Sigmoid colon (tissue), 7 donors: ENCODE measurements at places on chromosomes 3 and 15.

DNA sequence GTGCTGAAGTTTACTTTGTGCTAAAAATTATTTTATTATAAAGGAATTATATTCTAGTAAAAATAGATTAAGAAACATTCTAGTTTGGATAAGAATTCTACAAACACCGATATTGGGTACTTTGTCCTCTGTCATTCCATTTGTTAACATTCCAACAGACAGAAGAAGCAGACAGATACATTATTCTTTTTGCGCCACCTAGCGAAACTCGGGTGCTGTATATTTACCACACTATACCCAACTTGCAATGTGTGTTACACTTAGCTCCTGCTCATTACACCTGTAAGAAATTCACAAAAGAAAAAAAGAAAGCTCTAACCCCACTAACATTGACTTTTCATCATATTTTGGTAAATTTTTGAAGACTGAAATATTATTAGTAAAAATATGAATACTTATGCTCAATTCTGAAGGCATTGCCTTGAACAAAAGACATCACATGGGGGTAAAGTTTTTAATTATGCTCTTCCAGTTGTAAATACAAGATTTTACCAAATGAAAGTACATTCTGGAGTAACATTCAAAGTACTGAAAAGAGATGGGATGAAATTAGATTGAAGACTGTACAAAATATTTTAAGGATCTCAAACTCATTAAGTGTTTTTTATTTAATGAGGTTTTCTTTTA, 136.5 kb upstream of the MLF1 start:
- H3K4me1 ChIP-seq: no peaks in the 10 kb centered on the region
- H3K27ac ChIP-seq: no peak overlapping the region
- peak; percentile 62 for DNase-seq
- H3K36me3 ChIP-seq: no peaks in the 10 kb centered on the region

- peak overlapping the region; percentile 99 for H3K4me3 ChIP-seq
- peaks cover 8% of the 10 kb centered on the region for H3K36me3 ChIP-seq
- H3K4me1 ChIP-seq: peaks cover 47% of the 10 kb centered on the region
- peak overlapping the region; percentile 100 for H3K27ac ChIP-seq
- no peaks in the 10 kb centered on the region for H3K27me3 ChIP-seq
Observed at GRCh38 chr15:90388462-90389380, 679 bp downstream of the IQGAP1 start.

GRCh38 chr3:120163816-120164215, 69.6 kb upstream of the GSK3B start:
- peaks cover 27% of the 10 kb centered on the region for H3K4me1 ChIP-seq
- no peak overlapping the region for H3K27ac ChIP-seq
- H3K4me3 ChIP-seq: no peak overlapping the region
- no peak for DNase-seq
- H3K27me3 ChIP-seq: no peaks in the 10 kb centered on the region
- no peaks in the 10 kb centered on the region for H3K36me3 ChIP-seq

GRCh38 chr15:63038926-63039673, 3.4 kb upstream of the TPM1 start:
- no peaks in the 10 kb centered on the region for H3K4me1 ChIP-seq
- no peak overlapping the region for H3K27ac ChIP-seq
- no peaks in the 10 kb centered on the region for H3K27me3 ChIP-seq
- DNase-seq: no peak
- no peak overlapping the region for H3K4me3 ChIP-seq

- H3K4me1 ChIP-seq: no peaks in the 10 kb centered on the region
- H3K27ac ChIP-seq: no peak overlapping the region
- no peak overlapping the region for H3K4me3 ChIP-seq
- H3K27me3 ChIP-seq: no peaks in the 10 kb centered on the region
- no peak for DNase-seq
Observed at GRCh38 chr15:80710635-80711554, 15.8 kb downstream of the ABHD17C start.

DNA sequence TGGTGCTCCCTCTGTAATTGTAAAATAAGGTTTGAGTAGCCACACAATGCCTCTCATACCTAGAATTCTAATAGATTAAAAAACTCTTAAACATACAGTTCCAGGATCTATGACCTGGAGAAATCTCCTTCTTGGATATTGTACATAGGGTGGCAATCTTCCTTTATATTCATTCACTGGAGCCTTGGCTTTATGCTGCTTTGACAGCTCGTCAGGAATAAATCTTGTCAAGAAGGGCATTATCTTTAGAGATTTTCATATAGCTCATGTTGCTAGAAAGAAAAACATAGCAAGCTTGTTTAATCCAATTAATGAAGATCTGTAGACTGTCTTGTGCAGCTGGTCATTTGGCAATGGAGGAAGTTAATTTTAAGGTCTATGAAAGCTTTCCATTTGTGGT, 131.1 kb downstream of the PYDC2 start:
- no peaks in the 10 kb centered on the region for H3K36me3 ChIP-seq
- H3K27ac ChIP-seq: no peak overlapping the region
- DNase-seq: no peak
- H3K4me1 ChIP-seq: no peaks in the 10 kb centered on the region
- no peaks in the 10 kb centered on the region for H3K27me3 ChIP-seq

- H3K27ac ChIP-seq: no peak overlapping the region
- no peak overlapping the region for H3K4me3 ChIP-seq
- no peaks in the 10 kb centered on the region for H3K27me3 ChIP-seq
- no peaks in the 10 kb centered on the region for H3K36me3 ChIP-seq
- no peaks in the 10 kb centered on the region for H3K4me1 ChIP-seq
Observed at GRCh38 chr3:12986521-12986920, 86.7 kb downstream of the IQSEC1 start.

GRCh38 chr3:124786511-124787241, 56.4 kb downstream of the UMPS start:
- no peaks in the 10 kb centered on the region for H3K27me3 ChIP-seq
- peaks cover 50% of the 10 kb centered on the region for H3K4me1 ChIP-seq
- H3K27ac ChIP-seq: peak overlapping the region; percentile 59

- H3K36me3 ChIP-seq: peaks cover 12% of the 10 kb centered on the region
- H3K4me1 ChIP-seq: no peaks in the 10 kb centered on the region
Observed at GRCh38 chr3:158820521-158820920, 18.7 kb downstream of the MFSD1 start.

DNA sequence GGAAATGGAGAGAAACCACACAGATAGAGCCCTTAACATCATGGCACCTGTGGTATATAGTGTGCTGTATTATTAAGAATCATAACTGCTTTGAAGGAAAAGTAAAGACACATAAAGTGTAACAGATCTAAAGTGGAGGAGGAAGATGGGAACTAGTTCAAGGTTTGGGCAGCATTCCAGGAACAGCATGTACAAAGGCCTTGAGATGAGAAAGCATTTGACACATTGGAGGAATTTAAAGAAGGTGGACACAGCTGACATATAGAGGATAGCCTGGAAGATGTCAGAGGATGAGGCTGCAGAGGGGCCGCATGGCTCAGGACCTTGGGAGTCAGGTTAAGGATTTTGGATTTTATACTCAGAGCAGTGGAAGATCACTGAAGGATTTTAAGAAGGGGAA, 39.0 kb downstream of the LRTM1 start:
- DNase-seq: no peak
- no peaks in the 10 kb centered on the region for H3K27me3 ChIP-seq
- peaks cover 55% of the 10 kb centered on the region for H3K4me1 ChIP-seq
- no peak overlapping the region for H3K4me3 ChIP-seq

GRCh38 chr3:101574388-101575112, 570 bp downstream of the PCNP start:
- H3K27ac ChIP-seq: peak overlapping the region; percentile 98
- peak; percentile 84 for DNase-seq
- no peaks in the 10 kb centered on the region for H3K36me3 ChIP-seq
- H3K27me3 ChIP-seq: no peaks in the 10 kb centered on the region
- peaks cover 46% of the 10 kb centered on the region for H3K4me1 ChIP-seq

DNA sequence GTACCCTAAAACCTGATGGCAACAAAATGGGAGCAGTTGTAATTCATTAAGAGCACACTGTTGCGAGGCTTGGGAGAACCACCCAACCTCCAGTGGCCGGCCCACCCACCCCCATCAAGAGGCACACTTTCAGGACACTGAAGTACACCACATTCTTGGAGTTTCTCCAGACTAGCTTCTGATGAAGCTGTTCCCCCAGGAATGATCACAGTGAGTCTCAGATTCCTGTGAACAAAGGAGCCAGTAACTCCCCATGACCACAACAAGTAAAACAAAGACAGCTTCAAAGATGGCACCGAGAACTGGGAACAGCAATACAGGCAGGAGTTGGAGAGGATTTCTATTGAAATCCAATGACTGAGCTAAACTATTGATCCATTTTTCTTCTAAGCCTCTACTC, 126.0 kb downstream of the ST8SIA2 start:
- no peak overlapping the region for H3K4me3 ChIP-seq
- H3K36me3 ChIP-seq: no peaks in the 10 kb centered on the region
- no peaks in the 10 kb centered on the region for H3K4me1 ChIP-seq
- DNase-seq: no peak

DNA sequence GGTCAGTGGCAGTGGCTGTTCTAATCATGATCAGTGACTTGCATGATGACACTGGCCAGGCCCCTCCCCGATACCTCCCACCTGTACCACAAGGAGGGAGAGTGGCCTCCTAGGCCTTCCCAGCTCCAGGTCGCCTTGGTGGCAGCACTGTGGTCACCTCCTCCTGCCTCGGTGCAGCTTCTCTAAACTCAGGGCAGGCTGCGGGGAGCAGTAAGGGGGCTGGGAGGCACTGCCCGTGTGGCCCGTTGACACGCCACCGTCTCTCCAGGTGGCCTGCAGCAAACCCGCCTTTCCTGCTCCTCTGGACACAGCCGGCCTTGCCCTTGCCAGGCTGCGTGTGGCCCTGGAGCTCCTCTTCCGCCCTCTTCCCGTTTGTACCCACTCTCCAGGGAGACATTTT, 184.1 kb downstream of the XXYLT1 start:
- no peaks in the 10 kb centered on the region for H3K36me3 ChIP-seq
- DNase-seq: no peak
- peaks cover 5% of the 10 kb centered on the region for H3K4me1 ChIP-seq

DNA sequence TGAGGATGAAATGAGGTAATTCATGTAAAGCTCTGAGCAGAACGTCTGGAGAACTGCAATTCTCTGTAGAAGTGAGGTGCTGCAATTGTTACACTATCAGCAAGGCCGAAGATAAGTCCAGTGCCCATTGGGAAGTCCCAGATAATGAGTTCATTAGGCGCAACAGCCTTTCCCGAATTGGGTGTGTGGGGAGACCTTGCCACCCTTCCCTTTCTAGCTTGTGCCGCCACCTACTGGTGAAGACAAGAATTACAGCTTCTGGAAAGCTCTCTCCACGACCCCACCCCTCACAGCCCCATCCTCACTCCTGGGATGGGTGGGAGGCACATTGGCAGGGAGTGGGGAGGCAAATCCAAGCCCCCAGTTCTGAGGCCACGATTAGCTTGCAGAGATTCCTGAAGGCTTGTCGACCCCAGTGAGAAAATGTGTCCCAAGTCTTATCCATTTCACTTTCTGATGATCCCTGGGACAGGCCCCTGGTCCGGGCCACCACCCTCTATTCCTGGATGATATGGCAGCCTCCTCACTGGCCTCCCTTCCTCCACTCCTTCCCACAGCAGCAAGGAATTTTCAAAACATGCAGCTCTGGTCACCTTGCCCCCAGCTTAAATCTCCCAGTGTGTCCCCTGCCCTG, 36.4 kb downstream of the FAM3D start:
- no peaks in the 10 kb centered on the region for H3K27me3 ChIP-seq
- H3K36me3 ChIP-seq: no peaks in the 10 kb centered on the region
- peak; percentile 75 for DNase-seq
- peak overlapping the region; percentile 72 for H3K27ac ChIP-seq
- no peak overlapping the region for H3K4me3 ChIP-seq
